Smooth muscle cell of the pulmonary artery (primary cell): ENCODE measurements at places on chromosomes 5 and 9. TPM values are rescaled to one million over a fixed set of nuclear protein-coding genes. Genes with fewer than 3 reads are reported as not detected.

FABP6 gene
- not detected in 2 replicates for total RNA-seq

FBLL1 gene
- total RNA-seq: 0.66 and 1.7 TPM in 2 replicates

PAEP gene
- not detected in 2 replicates for total RNA-seq

CDH6 gene
- total RNA-seq: 91.5 and 216 TPM in 2 replicates

MTAP gene
- 28.9 and 42.2 TPM in 2 replicates for total RNA-seq
